ENCODE measurements at places on chromosomes 3 and 15.

GRCh38 chr15:60423537-60423936 is 25.8 kb upstream of the ANXA2 start:
- DNase-seq, result no peak

- no peak for DNase-seq
These were observed 164.1 kb upstream of the CCDC54 start for GRCh38 chr3:107213044-107213669.

- no peak for DNase-seq
These were observed 35.2 kb downstream of the U2SURP start for GRCh38 chr3:143036557-143036956.

GRCh38 chr3:88534534-88534933 is 384.8 kb downstream of the C3orf38 start:
- DNase-seq, result no peak

DNA sequence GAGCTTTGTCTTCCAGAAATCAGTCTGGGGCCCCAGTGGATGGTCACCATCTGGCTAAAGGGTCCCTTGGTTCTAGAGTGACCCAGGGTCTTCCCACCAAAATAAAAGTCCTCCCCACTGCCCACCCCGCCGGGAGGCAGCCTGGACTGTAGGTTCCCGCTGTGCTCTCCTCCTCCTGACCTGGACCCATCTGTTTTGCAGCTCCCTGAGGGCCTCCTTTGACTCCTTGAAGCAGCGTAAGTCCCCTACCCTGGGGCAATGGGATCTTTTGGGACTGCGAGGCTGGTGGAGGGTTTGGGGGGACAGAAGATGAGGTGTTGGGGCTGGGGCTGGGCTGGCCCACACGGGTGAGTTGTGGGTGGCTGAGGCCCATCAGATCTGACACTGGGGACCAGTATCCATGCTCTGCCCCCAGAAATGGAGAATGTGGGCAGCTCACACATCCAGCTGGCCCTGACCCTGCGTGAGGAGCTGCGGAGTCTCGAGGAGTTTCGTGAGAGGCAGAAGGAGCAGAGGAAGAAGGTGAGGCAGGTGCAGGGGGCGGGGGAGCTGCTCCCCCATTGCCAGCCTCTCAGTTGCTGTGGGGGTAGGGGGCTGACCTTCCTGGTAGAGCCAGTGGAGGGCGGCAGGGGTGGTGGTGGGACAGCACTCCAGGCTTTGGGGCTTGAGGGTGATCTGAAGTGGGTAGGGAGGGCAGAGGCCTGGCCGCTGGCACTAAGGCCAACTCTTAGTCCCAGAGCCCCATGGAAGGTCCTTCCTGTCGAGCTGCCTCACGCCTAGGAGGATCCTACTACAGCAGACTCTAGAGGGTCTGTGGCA is 30.4 kb downstream of the PSTPIP1 start:
- no peak for DNase-seq

- no peak for DNase-seq
These were observed 195.9 kb downstream of the EPHB1 start for GRCh38 chr3:134991003-134991402.

GRCh38 chr3:151008699-151009098 is 36.2 kb upstream of the CLRN1 start:
- no peak for DNase-seq

- no peak for DNase-seq
These were observed 6.8 kb upstream of the SNX22 start for GRCh38 chr15:64144565-64145281.

GRCh38 chr3:119659606-119660291 is 640 bp downstream of the POPDC2 start:
- DNase-seq, result no peak

- no peak for DNase-seq
These were observed 18.6 kb downstream of the UROC1 start for GRCh38 chr3:126498929-126499328.

- no peak for DNase-seq
These were observed 477.7 kb upstream of the CFAP20DC start for GRCh38 chr3:59527493-59527892.

GRCh38 chr3:111676211-111677006 is 81.3 kb upstream of the ZBED2 start:
- no peak for DNase-seq

GRCh38 chr3:149634072-149634471 is 23.8 kb downstream of the WWTR1 start:
- no peak for DNase-seq

DNA sequence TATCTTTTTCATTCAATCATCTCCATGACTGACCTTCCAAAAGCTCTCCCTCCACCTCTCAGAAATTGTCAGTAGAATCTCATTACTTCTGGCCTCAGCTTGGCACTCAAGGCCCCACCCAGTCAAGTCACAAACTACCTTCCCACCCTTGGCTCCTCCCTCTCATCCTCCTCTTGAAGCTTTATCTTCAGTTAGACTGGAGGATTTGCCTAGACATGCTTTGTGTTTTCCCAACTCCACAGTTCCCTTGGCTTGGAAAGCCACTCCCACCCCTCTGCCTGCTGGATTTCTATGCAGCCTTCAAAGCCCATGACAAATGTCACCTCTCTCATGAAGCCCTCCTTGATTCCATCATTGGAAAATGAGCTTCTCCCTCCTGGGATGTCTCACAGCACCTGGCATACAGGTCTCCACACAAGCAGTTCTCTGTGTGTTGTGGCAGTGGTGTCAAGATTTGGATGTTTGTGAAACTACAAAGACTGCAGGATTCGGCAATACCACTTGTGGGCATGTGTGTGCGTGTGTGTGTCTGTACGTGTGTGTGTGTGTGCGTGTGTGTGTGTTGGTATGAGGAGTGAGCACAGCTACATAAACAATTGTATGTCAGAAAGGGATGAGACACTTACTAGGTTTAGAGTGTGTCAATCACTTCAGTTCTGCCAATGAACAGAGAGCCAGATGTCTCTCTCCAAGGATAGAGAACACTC is 45.3 kb upstream of the VPS8 start:
- DNase-seq, result no peak

GRCh38 chr3:115784739-115785536 is 161.6 kb downstream of the GAP43 start:
- DNase-seq, result no peak

DNA sequence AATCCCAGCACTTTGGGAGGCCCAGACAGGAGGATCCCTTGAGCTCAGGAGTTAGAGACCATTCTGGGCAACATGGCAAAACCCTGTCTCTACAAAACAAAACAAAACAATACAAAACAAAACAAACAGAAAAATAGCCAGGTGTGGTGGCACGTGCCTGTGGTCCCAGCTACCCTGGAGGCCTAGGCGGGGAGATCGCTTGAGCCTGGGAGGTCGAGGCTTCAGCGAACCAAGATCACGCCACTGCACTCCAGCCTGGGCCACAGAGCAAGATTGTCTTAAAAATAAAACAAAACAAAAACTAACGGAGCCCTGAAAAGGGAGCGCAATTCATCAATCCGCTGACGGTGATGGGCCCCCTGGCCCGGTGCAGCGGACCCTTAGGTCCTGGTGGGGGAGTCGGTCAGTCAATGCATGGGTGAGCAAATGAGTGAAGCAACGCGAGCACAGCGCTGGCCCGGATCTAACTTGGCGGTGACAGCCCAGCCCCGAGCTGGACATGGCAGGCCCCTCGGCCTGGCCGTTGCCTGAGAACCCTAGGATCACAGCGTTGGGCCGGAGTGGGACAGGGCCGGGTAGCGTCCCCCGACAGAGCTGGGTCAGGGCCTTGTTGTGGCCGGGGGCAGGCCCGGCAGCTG is 52.4 kb upstream of the BLM start:
- DNase-seq, result no peak

GRCh38 chr3:160124224-160124623 is 101.0 kb upstream of the C3orf80 start:
- DNase-seq, result no peak

GRCh38 chr3:46614431-46614830 is 2.1 kb downstream of the FAM240A start:
- no peak for DNase-seq

- no peak for DNase-seq
These were observed 52.9 kb upstream of the ARL6 start for GRCh38 chr3:97711654-97712053.

- no peak for DNase-seq
These were observed 100.0 kb downstream of the PCCB start for GRCh38 chr3:136350132-136350531.

DNA sequence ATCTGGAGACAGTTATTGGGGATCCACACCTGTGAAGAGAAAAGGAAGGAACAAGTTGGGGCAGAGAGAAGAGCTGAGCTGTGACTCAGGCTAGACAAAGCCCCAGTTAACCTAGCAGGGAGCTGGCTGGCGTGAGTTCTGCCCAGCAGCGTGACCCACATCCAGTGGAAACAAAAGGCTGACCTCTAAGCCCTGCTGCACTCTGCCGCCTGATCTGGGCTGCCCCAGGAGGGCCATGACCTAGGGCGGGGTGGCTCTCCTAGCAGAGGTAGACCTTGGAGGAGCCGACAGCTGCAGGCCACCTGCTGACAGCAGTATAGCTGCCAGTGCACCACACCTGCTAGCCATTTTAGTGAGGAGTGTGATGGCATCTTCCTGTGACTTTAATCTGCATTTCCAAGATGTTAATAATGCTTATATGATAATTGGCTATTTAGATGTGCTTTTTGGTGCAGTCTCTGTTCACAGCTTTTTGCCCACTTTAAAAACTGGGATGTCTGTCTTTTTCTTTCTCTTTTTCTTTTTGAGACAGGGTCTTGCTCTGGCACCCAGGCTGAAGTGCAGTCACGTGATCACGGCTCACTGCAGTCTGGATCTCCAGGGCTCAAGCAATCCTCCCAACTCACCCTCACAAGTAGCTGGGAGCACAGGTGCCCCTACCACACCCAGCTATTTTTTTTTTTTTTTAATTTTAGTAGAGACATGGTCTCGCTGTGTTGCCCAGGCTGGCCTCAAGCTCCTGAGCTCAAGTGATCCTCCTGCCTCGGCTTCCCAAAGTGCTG is 78.1 kb downstream of the LSM3 start:
- DNase-seq, result no peak

DNA sequence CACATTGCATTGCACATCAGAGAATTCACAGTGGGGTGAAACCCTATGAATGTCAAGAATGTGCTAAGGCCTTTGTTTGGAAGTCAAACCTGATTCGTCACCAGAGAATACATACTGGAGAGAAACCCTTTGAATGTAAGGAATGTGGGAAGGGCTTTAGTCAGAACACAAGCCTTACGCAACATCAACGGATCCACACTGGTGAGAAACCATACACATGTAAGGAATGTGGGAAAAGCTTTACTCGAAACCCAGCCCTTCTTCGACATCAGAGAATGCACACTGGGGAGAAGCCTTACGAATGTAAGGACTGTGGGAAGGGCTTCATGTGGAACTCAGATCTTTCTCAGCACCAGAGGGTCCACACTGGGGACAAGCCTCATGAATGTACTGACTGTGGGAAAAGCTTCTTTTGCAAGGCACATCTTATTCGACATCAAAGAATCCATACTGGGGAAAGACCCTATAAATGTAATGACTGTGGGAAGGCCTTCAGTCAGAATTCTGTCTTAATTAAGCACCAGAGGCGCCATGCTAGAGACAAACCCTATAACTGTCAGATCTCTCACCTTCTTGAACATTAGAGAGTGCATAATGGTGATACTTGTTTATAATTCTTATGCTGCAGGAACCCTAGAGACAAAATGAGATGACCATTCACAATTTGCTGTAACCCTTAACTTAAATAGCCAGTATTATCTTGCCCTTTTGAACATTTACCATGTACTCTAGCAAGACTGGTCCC is 9.0 kb downstream of the ZNF662 start:
- DNase-seq, result no peak

GRCh38 chr3:124584552-124585391 is 145.5 kb upstream of the UMPS start:
- no peak for DNase-seq

GRCh38 chr3:9727743-9728142 is 3.8 kb upstream of the BRPF1 start:
- no peak for DNase-seq

- no peak for DNase-seq
These were observed 42.2 kb downstream of the NGRN start for GRCh38 chr15:90307661-90308060.

- no peak for DNase-seq
These were observed 35.1 kb downstream of the SLMAP start for GRCh38 chr3:57791245-57791644.

DNA sequence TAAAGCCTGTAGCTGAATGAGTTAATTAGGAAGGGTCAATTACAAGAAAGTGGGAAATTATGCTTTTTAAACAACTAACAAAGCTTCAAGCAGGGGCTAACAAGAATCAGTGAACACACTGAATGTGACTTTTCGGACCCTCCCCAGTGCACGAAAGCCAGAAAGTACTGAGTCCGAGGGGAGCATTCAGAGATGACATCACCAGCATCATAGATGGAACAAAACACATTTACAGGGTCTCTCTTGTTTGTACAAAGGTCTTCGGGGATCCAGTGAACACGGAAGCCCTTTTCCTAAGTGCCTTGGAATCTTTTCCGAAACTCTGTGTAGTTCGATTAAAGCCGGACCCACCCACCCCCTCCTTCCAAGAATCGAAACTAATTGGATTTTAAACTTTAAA is 829 bp downstream of the DCP1A start:
- no peak for DNase-seq

DNA sequence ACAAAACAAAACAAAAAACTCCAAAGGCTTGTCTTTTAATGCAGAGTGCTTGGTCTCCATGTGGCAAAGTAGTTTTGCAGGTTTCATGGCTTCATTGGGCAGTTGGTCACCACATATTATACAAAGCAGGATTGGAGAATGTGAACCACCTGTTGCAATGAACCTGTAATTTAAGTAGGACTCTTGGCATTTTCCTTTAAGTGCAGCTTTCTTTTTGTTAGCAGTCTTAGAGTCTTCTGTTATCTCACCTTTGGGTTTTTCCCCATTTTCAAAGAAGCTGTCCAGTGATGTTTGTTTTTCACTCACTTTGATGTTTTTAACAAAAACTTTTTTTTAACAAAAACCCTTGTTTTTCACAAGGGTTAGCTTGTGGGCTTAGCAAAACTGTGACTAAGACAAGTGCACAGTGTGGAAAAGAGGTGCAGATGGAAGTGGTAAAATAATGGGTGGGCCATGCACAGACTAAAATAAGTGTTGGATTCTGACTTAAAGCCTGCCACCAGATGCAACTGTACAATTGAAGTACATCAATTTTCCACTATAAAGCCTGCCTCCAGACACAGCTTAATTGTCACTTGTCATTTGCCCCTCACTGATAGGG is 2.9 kb upstream of the PLSCR1 start:
- no peak for DNase-seq

GRCh38 chr3:102224171-102224570 is 210.6 kb upstream of the ZPLD1 start:
- DNase-seq, result no peak

GRCh38 chr3:132626955-132627354 is 29.9 kb downstream of the ACKR4 start:
- DNase-seq, result no peak

DNA sequence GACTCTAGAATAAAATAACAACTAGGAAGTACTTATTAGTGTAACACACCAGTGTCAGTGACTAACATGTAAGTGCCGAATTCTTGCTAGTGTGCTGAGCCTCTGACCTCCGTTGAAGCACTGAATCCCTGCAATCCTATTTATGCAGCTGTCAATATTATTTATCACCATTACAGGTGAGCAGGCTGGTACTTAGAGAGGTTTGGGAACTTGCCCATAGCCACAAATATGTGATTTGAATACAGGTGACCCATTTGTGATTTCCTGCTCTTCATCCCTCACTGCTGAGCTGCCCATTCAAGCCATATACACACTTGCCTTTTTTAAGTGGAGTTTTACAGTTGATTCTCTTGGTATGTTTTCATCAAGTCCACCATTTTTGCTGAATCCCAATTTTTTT is 12.2 kb downstream of the EIF4E3 start:
- DNase-seq, result peak; percentile 40

- DNase-seq, result no peak
These were observed 55.9 kb upstream of the PLCL2 start for GRCh38 chr3:16828815-16829214.
